Hematopoietic multipotent progenitor cell treated with erythropoietin and hydrocortisone succinate and interleukin-3 and kit ligand, for 8 days (in vitro differentiated cells): ENCODE measurements at places on chromosomes 6 and 20.

GRCh38 chr6:87721311-87721710, 19.3 kb upstream of the AKIRIN2 start:
- DNase-seq = no peak

DNA sequence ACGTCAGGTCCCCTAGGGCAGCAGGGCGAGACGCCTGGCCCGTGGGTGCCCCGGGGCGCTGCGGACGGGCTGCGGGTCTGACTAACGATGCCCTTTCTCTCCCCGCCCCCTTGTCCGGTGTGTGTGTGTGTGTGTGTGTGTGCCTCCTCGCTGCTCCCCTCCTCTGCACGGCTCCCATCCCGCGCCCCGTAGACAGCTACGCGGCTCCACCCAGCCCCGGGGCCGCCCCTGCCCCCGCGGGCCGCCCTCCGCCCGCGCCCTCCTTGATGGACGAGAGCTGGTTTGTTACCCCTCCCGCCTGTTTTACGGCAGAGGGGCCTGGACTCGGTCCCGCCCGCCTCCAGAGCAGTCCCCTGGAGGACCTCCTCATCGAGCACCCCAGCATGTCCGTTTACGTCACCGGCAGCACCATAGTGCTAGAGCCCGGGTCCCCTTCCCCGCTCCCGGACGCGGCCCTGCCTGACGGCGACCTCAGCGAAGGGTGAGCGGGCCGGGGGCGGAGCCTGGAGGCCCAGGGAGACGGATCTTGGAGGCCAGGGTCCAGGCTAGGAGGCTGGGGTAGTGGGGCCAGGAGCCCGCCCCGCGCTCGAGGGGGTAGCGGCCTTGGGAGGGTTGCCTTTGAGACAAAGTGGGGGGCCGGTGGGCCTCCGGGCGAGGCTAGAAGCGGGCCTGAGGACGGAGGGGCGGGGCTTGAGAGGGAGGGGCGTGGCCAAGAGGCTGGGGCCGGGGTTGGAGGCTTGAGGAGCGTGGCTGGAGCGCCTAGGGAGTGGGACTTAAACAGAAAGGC, 5.1 kb downstream of the TP53INP2 start:
- DNase-seq = peak; percentile 69

GRCh38 chr6:112274774-112275173, 20.4 kb upstream of the LAMA4 start:
- no peak for DNase-seq

- no peak for DNase-seq
Observed at GRCh38 chr20:62196286-62196685, 13.5 kb downstream of the MTG2 start.

GRCh38 chr20:63881451-63882226, 13.3 kb upstream of the DNAJC5 start:
- no peak for DNase-seq

- DNase-seq = no peak
Observed at GRCh38 chr6:24513602-24514001, 18.8 kb downstream of the ALDH5A1 start.

DNA sequence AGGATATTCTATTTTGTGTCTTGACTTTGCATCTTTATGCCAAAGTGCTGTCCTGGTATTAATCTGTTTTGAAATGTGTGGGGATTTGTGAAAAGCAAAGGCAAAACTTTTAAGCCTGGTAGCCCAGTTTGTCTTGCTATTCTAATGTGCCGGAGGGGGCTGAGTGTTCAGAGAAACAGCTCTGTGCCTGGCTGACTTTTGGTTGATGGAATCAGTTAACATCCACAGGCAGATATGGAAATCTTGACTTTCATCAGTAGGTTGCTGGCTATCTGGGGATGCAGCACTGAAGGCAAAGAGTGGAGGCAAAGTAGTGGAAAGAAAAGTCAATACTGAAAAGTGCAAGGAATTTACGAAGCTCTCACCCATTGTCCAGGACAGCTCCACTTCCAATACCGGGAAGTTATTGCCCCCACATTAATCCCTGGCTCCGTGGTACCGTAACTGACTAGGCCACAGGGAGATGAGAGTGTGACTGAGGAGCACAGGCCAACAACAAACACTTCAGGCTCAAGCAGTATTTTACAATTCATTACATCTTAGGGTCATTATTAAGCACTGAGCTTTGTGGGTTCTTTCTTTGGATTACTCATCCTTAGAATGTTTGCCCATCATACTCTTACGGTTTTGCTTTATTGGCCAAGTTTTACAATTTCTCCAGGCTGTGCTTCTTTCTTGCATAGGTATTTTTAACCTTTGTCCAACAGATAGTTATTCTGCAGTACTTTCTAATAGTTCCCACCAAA, 164.6 kb downstream of the MTFR2 start:
- no peak for DNase-seq

GRCh38 chr6:121216928-121217327, 117.4 kb downstream of the TBC1D32 start:
- no peak for DNase-seq

GRCh38 chr20:45311589-45312211, 3.6 kb upstream of the MATN4 start:
- peak; percentile 51 for DNase-seq
